Gastrocnemius medialis (tissue), 4 donors: ENCODE measurements at places on chromosomes 16 and 17. TPM values are rescaled to one million over a fixed set of nuclear protein-coding genes. Genes with fewer than 3 reads are reported as not detected.

- DNase-seq: no peak
These were observed 139.4 kb downstream of the CPPED1 start for GRCh38 chr16:12664164-12664733.

GRCh38 chr17:67136191-67137025 lies 92.1 kb downstream of the CACNG1 start:
- DNase-seq: no peak

DOC2B gene
- total RNA-seq: 1.1 TPM

B9D1 gene
- 13.4 TPM for total RNA-seq

DNA sequence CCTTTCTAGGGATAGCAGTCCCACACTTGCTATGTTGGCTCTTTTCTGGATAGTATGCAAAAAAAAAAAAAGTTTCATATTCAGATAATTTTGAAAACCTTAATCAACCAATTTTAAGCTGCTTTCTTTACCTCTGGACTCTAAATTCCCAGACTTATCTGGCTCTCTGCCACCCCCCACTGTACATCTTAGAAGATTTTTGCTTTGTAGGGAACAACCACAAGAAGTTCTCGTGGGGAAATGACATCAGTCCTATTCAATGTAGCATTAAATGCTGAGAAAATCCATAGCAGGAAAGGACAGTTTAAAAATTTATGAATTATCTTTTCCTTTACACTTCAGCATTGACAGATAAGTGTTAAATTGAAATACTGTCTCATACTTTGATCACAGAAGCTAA lies 562.7 kb upstream of the HSBP1 start:
- no peak for DNase-seq

DNA sequence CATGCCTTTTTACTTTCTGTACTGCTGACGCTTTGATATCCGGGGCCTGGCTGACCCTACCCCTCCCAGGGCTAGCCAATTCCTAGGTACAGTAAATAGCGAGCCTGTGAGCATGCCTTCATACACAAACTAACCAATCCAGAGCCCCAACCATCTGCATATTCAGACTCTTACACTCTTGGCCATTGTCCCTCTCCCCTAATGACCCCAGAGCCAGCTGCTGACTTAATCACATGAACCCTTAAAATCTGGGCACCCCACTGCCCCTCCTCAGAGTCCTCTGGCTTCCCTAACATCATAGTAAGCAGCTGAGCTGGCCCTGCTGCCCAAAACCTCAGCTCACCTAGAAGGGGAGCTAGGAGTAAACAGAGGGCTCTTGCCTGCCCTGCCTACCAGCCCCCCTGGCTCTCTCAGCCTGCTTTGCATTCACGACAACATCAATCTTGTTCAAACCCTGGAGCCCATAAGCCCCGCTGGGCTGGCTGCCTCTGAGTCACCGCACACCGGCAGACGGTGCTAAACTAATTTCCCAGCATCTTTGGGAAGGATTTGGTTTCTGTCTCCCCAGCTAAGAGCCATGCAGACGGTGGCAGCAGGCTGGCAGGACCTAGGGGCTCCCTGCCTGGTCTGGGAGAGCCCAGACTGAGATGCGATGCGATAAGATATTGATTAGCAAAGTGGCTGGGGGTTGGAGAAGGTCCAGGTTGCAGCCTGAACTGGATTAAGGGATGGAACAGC lies 63.2 kb downstream of the CLEC19A start:
- no peak for DNase-seq

DNA sequence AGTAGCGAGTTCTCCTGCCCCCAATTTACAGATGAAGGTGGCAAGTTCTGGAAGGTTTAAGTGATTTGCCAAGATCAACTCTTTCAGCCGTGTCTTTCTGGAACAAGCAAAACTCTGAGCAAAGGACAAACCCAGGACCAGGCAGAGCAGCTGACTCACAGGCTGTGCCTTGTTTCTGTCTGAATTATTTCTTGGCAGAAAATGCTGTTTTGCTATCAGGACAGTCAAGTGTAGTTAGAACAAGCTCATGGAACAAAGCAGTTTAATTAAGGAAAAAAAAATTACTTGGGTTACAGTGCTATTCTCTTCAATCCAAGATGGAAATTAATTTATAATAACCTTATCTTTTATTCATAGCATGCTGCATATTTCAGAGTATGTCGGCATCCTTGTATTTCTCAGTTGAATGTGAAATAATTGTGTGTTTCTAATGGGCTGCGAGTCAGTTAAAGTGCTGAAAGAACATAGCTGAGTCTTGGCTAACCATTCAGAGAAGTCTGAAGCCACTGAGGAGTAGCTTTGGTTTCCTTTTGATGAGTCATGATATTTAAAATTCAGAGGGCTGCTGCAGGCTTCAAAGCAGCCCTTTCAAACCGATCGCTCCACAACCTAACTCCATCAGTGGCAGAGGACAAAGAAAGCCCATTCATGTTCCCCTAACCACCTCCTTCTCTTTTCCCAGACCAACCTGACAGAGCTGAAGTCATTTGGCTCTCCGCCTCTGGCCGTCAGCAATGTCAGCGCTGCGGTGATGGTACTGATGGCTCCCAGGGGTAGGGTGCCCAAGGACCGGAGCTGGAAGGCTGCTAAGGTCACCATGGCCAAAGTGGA lies 143.7 kb downstream of the ZNF18 start:
- DNase-seq: no peak

PIK3R6 gene
- total RNA-seq: not detected

DNA sequence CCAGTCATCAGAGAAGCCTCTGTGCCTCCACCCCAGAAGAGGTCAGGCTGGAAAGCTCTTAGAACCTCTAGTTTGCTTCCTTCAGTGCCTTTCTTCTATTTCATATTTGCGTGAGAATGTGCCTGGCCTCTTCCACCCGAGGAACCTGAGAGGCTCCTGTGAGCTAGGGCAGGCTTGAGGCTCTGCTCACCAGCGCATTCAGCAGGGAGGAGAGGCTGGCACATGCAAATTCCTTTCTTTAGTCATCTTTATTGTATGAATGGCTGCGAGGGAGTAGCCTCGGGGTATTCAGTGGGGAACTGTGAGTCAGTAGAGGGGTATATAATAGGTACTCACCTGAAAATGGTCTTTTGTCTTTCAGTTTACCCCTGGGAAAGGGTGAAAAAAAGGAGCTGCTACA lies 268.3 kb downstream of the ABCC12 start:
- no peak for DNase-seq

DNA sequence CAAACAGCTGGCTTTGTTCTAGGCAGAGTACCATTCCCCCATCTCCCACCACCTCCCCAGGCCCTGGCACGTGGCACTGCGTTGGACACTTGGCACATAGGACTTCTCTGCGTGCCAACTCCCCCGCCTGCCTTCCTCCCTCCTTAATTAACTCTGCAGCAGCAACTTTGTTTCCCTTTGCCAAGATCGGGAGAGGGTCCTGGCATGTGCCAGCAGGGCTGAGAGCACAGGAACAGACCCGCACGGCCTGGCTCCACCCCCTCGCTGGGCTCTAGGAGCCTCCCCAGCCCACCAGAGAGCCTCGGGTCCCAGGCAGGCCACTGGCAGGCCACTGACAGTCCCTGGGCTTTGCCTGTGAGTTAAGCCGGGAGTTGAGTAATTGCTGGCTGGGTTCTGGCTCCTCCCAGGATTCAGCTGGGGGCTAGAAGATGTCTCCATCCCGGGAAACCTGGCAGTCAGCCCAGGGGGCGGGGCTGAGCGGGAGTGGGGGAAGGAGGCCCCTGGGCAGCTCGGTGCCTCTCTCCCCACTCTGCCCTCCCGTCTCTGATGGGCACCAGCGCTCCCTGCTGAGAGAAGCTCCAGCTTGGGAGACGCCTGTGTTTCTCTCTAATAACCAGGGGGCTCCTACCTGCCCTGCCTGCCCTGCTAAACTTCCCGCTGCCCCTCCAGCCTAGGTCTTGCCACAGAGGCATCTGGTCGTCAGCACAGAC lies 224.0 kb upstream of the TNRC6C start:
- DNase-seq: peak; percentile 58

GRCh38 chr17:10332515-10332914 lies 40.3 kb downstream of the MYH13 start:
- DNase-seq: no peak

DNA sequence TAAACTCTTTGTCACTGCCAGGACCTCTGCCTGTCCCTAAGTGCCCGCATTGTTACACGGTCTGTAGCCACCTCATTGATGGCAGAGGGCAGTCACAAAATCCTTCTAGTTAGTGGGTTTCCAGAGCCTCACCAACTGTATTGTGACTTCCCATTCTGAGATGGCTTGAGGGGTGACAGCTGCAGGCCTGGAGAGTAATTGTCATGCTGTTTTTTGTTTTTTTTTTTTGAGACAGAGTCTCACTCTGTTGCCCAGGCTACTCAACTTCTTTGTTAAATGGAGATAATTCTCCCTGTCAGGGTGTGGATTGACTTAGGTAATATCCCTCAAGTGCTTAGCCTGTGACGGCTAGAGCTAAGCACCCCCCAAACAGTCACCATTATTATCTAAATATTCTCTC lies 77.9 kb downstream of the SDR42E1 start:
- DNase-seq: no peak
